ENCODE measurements at places on chromosomes 4 and X.

DNA sequence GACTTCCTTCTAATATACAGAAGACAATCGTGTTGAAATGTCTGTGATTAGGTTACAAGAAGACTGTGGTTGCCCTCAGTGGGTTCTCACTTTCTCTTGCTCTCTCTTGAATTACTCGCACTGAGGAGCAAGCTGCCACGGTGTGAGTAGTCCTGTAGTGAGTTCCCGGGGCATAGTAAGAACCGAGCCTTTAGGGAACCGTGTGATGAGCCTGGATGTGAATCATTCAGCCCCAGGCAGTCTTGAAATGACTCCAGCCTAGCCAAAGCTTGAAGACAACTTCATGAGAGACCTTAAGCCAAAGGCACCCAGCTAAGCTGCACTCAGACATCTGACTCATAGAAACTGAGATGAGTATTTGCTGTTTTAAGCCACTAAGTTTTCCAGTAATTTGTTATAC, 292.7 kb downstream of the SPOCK3 start:
- no peak for DNase-seq

GRCh38 chr4:114302472-114302871, 296.1 kb upstream of the UGT8 start:
- no peak for DNase-seq

- no peak for DNase-seq
These were observed 661 bp upstream of the RBM41 start for GRCh38 chrX:107119283-107119682.

GRCh38 chr4:43835869-43836268, 612.7 kb downstream of the KCTD8 start:
- no peak for DNase-seq

DNA sequence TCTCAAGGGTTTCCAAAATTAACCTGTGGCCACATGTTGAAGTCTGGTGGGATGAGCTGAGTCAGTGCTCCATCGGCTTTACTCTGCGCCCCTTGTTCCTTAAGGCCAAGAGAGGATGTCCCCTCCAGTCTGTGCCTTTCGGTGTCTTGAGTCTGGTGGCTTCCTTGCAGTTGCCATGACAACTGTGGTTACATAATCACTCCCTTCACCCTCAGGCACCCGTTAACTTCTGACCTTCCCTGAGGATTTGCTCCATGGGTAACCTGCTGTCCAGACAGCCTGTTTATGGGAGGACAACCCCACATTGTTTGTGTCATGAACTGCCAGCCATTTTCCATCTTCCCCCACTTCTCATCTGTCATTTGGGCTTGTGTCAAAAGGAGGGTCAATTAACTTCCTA, 401.1 kb upstream of the LCORL start:
- DNase-seq = no peak

GRCh38 chr4:110737931-110738330, 115.1 kb upstream of the PITX2 start:
- DNase-seq = no peak

DNA sequence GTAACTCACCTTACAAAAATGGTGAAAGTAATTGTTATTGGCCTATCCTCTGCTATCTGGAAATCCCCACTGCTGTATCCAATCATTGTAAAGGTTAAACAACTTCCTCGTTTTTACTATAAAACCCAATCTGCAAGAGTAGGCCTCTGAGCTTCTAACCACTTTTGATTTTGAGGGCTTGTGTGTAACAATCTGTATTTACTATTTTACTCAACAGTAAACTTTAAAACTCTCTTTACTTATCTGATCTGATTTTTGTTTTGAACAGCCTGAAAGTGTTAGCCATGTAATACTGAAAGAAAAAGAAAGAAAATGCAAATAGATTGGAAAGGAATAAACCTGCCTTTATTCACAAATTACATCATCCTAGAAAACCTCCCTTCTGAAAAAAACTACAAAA, 63.1 kb downstream of the SLC10A7 start:
- no peak for DNase-seq

Measured in SW 1271 (cell line).